Mesothelial cell of epicardium (in vitro differentiated cells): ENCODE measurements at places on chromosomes 3 and 15.

DNA sequence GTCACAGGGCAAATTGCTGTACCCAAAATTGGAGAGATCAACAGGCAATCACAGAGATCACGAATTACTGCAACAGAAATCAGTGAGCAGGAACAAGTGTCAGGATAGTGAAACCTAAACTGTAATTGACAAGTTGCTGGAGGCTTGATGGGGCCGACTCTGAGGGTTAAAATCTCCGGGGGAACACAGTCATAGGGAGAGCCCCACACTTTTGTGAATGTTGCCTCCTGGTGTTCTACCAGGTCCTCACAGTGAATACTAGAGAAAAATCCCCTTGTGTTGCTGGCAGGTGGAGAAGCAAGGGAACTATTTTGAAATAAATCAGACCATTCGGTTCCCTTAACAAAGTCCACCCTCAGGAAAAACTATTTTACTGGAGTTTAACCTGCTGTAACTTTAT is 697.5 kb upstream of the CBLB start:
- no peak for DNase-seq

- DNase-seq: no peak
Measured at GRCh38 chr15:67178569-67179210, 75.8 kb downstream of the AAGAB start.

- DNase-seq: no peak
Measured at GRCh38 chr3:74561881-74562280, 52.6 kb downstream of the CNTN3 start.

- peak; percentile 42 for DNase-seq
Measured at GRCh38 chr3:141056751-141057171, 5.6 kb downstream of the SPSB4 start.

DNA sequence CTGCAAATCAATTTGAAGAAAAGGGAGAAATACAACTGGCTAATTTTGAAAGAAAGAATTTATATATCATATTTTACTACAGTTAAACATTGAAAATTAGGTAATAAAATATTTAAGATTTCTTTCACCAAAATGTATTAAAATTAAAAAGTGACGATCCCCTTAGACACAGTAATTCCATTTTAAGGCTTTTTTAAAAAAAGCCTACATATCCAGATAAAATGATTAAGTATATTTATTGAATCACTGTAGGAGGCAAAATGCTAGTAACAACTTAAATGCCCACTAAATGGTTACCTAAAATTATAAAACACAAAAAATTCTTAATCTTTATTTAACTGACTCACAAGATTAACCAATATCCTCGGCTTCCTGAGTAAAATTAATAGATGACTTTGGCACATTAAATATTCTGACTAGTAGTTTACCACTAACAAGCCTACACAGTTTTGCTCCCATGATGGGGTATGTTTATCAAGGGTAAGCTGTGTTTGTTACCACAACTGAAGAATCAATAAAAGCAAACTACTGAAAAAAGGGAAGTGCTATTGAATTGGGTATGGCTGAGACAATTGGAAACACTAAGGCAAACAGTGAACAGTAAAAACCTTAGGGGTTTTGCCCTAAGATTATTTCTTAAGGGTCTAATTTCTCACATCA is 28.4 kb downstream of the ANKRD28 start:
- no peak for DNase-seq

DNA sequence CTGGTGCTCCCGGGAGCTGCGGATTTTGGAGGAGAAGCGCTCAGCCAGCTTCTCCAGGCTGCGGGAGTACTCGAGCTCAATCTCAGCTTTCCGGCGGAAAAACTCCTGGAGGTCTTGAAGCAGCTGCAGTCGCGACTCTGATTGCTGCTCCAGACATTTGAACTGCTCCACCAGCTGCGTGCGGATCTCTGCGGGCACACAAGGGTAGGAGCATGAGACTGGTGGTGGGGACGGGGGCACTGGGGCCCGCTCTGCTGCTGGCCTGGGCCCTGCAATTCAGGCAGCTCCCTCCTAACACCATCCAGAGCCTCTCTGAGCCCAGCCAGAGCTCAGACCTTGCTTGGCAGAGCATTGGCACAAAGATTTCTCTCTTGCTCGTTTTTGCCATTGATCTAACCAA is 124.7 kb downstream of the SRGAP3 start:
- no peak for DNase-seq

- DNase-seq: no peak
Measured at GRCh38 chr3:141093971-141094684, 43.0 kb downstream of the SPSB4 start.

DNA sequence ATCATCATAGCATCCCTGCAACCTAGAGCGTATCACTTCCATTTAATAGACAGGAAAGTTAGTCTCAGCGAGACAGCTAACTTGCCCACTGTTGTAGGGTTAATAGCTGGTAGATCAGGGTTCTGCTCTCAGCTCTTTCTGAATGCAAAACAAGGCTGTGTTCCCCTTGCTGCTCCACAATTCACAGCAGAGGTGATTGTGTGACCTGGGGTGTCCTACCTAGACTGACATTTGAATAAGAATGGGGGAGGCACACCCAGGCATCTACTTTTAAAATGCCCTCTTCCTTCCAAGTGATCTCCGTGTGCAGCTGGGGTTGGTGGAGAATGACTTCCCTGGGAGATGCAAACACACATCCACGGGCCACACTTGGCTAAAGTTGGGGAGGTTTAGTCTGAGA is 43.0 kb upstream of the CACNA2D3 start:
- DNase-seq: no peak

- no peak for DNase-seq
Measured at GRCh38 chr3:174949523-174949922, 90.4 kb downstream of the NAALADL2 start.

GRCh38 chr3:31234145-31234544 is 298.6 kb upstream of the STT3B start:
- DNase-seq: no peak
